ENCODE measurements at places on chromosomes 7 and 10.
A peak's percentile ranks its signal among the peaks of the same experiment; 100 is the strongest.

DNA sequence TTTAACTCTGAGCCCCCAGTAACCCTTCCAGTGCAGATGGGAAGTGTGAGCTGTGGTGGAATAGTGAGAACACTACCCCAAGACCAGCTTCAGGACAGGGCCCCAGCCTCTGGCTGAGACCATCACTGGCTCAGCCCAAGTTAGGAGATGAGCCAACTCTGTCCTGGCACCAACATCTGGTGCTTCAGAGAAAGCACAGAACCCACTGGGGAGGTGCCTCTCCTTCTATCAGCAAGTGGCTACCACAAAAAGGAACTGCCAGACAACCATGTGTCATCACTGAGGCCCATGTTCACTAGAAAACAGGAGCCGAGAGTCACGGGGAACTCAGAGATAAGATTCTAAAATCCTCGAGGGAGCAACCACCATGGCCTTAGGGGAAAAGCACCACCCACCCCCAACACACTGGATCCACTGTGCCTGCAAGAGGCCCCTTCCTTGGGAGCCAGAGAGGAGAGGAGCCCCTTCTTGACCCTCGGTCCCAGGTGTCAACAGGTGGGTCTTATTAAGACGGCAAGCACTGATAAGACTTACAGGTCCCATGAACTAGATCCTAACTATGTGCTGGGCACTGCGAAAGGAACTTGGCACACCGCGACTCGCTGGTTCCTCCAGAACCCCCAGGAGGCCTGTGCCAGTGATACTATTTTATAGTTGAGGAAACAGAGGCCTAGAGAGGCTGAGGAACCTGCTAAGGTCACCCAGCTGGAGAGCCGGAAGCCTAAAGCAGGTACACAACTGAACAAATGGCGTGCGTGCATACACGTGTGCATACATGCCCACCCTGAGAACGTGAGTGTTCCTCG is 102.7 kb downstream of the FAM53B start:
- DNase-seq = peak; percentile 70

DNA sequence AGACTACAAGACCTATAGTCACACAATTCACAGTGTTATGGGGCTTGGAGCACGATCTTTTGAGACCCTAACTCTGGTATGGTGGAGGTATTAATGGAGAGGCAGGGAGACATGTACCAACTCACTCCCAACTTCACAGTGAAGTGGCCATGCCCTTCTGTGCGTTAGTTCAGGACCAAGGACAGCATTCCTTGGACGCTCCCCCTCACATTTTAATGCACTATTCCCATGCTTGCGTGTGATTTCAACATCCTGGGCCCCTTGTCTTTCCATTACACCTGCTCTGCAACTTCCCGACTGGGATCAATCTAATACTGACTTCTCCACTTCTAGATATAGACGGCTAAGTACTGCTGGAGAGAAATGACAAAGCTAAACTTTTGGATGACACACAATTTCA is 72.7 kb downstream of the PLCE1 start:
- DNase-seq = no peak

- no peak for DNase-seq
Measured at GRCh38 chr10:111102359-111102837, 25.6 kb downstream of the ADRA2A start.

- no peak for DNase-seq
Measured at GRCh38 chr7:70317356-70317755, 719.1 kb downstream of the AUTS2 start.

- DNase-seq = no peak
Measured at GRCh38 chr7:101681170-101682007, 52.3 kb upstream of the MYL10 start.

- DNase-seq = no peak
Measured at GRCh38 chr10:71912431-71912830, 51.8 kb upstream of the CHST3 start.

DNA sequence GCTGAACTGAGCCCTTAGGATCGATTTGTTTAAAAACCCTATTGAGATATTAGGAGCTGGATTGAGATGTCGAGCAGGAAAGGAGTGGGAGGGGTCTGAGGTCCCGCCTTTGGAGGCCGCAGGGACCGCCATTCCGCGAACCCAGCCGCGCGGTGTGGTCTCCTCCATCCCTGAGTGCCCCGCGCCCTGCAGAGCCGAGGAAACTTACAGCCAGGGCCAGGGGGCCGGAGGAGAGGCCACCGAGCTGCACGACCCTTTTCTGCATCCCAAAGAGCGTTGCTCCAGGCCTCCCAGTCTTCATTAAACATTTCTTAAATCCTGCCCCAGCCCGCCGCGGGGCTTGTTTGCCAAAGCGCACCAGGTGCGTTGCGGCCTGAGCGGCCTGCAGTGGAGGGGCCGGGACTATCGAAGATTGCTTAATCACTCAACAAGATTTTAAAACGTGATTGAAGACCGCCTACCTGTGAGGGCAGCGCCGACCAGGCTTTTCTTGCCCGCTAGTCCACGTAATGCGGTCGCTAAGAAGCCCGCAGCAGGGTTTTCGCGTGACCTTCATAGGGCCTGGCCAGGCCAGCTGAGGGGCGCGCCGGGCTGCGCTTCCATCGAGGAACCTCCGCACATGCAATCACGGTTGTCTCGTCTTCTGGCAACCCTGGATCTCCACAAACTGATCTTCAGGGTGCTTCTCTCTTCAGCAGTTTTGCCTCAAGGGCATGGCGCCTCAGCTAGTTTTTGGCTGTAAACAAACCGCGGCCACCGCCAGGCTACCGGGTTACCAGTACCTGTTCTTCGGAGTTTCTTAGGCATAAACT is 2.0 kb upstream of the CTBP2 start:
- no peak for DNase-seq

DNA sequence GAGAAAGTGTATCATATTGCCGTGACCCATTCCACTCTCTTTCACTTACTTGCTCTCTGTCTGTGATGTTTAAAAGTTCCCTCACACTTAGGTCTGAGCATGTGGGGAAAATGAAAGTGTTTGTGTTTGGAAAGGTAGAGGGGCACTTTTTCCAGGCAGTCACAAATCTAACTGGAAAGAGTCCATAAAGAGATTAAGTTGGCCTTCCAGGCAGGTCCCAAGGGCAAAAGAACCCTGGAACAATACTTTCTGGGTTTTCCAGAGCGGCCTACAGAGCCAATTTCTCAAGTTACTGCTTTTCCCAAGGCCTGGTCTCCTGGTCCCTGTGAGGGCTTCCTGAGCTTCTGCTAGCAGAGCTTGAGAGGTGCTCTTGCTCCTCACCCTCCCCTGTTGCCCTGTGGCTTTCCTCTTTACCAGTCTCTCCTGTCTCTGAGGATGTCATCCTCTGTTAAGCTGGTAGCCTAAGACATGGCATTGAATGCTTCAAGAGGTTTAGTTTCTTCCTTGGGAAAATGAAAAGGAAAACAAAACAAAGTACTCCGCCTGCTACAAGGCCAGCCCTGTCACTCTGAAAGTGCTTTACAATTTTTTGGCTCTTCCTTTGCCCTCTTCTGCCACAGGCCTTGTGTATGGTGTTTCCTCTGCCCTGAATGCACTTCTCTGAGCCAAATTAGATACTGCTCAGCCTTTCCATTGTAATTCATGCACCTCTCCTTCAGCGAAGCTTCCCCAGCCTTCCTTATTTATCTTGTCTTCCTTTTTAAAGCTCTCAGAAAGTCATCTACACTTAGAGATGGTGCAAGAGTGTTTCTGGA is 20.1 kb downstream of the TES start:
- no peak for DNase-seq

DNA sequence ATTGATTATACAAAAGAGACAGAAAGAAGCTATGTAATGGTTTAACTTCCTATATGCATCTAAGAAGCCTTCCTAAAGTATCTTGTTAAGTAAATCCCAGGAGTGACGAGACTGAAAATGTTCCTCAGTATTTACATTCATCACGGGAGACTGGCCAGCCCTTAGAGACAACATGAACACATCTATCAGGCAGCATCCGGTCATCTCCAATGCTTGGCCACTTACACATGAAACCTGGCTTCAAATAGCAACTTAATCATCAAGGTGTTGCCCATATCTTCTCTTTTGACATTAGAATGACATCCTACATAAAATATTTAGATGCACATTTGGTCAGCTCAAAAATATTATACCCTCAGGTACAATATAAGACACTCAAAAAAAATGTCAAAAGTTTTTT is 33.8 kb downstream of the ERCC6 start:
- DNase-seq = no peak
